GM23338 (cell line): ENCODE measurements at places on chromosomes 2 and 18. TPM values are rescaled to one million over a fixed set of nuclear protein-coding genes. Genes with fewer than 3 reads are reported as not detected.

GRCh38 chr2:109638795-109639194 lies 24.6 kb downstream of the SOWAHC start:
- DNase-seq = no peak

The CPLX4 gene
- total RNA-seq = not detected in 2 replicates

The HSPE1 gene
- 286 and 328 TPM in 2 replicates for total RNA-seq

The GNAL gene
- 21.2 and 21.6 TPM in 2 replicates for total RNA-seq

The RESP18 gene
- not detected in 2 replicates for total RNA-seq
